ENCODE measurements at places on chromosomes 7 and 10.

GRCh38 chr10:116905845-116906210, 56.5 kb downstream of the ENO4 start:
- no peak for DNase-seq

DNA sequence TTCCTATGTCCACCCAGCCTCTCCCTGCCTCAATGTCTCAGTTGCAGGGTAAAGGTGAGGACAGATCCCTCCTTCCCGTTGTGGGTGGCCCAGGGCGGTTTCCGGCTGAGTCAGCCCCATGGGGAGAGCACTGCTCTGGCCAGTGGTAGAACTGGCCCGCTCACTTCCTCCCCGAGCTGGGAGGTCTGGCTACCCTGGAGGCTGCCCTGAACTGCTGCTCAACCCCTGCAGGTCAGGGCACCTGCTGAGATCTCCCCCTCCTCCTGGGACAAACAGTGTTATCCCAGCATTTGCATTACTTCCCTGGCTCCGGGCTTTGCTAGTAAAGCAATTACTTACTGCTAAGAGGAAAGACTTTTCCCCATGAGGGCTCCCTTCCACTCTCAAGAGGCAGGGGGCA, 21.4 kb upstream of the IMPDH1 start:
- DNase-seq, result no peak

- no peak for DNase-seq
Observed at GRCh38 chr7:131284702-131285419, 42.8 kb upstream of the MKLN1 start.

GRCh38 chr7:55504093-55504859, 68.0 kb downstream of the VOPP1 start:
- DNase-seq, result no peak

DNA sequence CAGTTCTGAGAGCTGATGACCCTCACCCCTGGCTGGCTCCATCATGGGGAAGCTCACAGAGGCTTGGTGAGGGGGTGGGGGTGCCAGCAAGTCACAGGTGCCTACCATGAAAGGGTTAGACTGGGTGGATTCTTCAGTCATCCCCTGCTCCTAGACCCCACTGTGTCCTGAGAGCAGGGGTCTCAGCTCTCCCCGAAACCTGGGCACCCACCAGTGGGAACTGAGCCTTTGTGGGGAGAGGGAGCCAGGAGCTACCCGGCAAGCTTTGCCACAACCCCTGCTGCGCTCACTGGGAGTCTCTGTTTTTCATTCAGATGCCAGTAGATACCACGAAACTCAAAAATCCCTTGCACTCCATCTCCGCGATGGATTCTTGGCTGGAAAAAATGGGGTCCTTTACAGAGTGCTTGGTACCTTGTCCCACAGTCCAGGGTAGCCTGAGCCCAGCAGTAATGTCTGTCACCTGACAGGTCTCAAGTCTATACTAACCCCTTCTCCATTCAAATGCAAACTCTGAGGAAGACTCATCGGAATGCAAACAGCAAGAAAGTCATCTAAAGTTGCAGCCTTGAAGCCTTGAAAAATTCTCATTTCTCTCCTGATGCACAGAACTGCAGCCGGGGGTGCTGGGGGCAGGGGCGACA, 48.9 kb upstream of the ENO4 start:
- DNase-seq, result no peak

- no peak for DNase-seq
Observed at GRCh38 chr7:155591055-155591775, 44.9 kb upstream of the CNPY1 start.

DNA sequence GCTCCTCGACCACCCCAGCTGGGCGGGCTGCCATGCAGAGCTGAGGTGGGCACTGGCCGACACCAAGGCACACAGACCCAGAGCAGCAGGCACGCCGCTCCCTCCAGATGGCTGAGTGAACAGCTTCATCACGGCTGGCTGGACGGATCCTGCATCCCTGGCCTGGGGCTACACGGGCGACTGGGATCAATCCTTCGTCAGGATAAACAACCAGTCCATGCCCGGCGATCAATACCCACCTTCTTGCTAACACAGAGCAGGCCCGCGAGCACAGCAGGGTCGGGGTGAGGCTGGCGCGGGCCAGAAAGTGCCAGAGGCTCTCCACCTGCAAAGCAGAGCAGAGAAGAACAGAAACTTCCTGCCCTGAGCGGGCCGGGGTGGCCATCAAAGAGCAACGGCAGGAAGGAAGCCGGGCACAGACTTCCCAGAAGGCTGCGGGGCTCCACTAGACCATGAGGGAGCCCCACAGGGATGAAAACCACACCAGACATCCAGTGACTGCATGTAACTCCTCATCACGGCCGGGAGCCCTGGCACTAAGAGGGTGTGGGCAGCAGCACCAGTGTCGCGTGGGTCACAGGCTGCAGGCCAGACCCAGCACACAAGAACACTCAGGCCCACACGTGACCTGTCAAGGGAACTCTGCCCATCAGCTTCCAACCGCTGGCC, 166.4 kb downstream of the MAD1L1 start:
- no peak for DNase-seq

DNA sequence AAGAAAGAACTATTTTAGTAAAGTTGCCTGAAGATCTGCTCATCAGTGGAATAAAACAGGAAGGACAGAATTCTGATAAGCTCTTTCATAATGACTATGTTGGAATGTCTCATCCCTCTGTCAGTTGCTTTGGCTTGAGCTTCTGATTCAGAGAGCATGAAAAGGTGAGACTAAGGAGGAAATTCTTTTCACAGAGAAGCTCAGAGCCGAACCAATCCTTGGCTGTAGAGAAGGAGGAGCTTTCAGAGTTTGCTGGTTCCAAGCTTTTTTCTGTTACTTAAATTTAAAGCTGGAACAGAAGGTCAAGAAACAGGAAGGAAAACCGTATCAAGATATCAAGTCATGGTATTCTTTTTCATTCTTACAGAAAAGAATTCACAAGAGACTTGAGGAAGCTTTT, 24.0 kb downstream of the GSTO2 start:
- DNase-seq, result no peak

- DNase-seq, result no peak
Observed at GRCh38 chr7:129728875-129729467, 117.5 kb downstream of the NRF1 start.

DNA sequence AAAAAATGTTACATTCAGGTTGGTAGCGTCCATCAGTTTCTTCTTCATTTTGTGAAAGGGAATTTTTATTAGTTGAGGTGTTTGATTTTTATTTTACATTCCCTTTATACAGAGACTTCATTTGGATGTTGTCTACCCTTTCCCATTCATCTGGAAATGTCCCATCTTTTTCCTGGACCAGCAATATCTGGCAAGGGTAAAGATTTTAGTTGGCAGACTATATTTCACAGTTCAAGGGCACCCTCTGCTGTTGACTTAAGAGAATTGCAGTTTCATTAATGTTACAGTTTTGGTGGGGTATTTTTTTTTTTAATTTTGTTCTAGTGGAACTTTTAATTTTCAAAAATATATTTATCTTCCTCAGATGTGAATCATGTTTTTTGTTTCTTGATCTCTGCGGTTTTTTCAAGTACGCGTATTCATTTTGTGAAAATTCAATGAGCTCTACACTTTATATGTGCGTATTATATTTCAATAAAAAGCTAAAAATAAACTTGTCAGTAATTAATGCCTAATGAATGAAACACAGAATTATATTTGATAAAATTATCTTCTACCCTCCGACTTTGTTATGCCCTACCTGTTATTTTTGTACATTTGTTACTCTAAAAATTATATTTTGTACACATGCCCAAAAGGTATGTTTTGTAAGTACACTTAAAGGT, 97.9 kb upstream of the KLF14 start:
- DNase-seq, result no peak

DNA sequence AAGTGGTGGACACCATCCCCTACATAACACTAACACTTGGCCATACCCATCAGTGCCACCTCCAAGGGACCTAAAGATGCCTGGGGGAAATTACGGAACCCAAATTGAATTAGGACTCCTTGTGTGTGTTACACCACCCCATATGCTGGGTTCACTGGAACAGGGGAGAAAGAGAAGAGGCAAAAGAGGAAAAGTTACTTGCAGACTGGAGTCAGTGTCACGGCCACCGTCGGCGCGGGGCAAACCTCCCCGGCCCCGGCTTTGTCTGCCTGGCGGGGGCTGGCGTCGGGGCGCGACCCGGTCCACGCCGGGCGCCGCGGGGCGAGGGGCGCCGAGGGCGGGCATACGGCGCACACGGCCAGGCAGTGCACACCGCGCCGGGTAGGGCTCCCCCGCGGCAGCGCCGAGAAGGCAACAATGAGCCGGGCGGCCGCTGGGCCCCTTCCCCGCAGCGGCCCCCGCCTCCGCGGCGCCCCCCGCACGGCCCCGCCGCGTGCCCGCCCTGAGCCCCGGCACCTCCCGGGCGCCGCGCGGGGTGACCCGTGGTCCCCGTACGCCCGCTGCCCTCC, 171.1 kb downstream of the FAM107B start:
- DNase-seq, result no peak

- no peak for DNase-seq
Observed at GRCh38 chr10:36092116-36092515, 450.0 kb upstream of the FZD8 start.

- no peak for DNase-seq
Observed at GRCh38 chr10:130018730-130019185, 54.7 kb upstream of the EBF3 start.

DNA sequence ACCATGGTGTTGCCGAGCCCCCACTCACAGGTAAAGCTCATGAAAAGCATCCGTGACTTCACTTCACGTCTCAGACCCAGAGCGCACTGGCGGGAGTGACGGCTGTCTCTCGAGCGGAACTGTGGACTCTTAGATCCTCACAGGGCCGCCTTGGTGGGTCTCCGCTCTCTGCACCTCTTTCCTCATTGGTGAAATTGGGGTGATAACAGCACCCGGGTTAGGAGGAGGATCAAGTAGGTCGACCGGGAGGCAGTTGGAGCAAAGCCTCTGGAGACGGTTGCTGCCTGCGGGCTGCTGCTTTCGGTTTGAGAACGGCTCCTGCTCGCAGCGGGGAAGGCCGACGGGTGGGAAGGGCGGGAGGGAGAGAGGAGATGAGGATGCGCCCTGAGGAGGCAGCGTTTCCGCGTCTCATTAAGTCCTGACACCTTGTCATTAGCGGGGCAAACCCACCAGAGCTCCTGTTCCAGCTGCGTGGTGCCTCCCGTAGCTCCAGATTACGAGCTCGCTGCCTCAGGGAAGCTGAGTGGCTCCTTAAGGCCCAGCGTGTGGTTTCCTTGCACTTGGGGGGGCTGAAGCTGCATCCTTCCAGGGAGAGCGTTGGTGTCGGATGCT, 51.9 kb upstream of the CFAP46 start:
- no peak for DNase-seq

GRCh38 chr10:90437452-90437851, 420.4 kb downstream of the HTR7 start:
- DNase-seq, result no peak

GRCh38 chr7:158241919-158242318, 345.7 kb downstream of the PTPRN2 start:
- DNase-seq, result no peak

- no peak for DNase-seq
Observed at GRCh38 chr10:115030483-115031200, 62.5 kb upstream of the ATRNL1 start.

- DNase-seq, result peak; percentile 10
Observed at GRCh38 chr7:46385662-46386309, 464.7 kb upstream of the IGFBP3 start.

GRCh38 chr7:65438598-65438997, 64.9 kb downstream of the ZNF92 start:
- no peak for DNase-seq

DNA sequence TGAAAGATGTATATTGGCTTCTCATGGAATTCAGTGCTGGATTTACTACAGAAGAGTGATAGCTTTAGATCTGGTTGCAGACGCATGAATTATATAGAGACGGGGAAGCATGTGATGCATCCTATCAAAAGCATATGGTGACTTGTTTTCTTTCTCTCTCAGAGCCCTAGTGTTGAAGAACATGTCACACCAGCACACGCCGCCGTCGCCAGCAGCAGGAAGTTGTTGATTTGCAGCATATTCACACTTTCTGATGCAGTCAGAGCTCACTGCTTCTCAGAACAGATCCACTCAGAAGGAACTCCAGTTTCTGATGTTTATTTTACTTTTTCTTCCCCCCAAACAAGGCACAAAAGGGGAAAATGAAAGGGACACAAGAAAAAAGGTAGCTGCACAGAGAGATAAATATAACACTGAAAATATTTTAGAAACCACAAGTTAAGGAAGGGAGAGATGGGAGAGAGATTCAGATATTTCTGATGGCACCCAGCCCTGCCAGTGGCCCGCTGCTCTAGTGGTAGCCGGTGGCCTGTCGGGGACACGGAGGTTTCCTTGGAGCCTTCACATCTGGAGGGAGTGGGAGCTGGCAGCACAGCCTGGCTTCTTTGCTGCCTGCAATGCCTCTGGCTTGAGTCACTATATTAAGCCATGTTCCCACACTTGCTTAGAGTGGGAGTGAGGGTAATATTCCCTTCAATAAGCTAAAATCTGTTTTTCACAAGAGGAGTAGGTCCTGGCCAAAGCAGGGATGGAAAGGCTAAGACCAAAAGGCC, 123.2 kb downstream of the NRP1 start:
- no peak for DNase-seq

DNA sequence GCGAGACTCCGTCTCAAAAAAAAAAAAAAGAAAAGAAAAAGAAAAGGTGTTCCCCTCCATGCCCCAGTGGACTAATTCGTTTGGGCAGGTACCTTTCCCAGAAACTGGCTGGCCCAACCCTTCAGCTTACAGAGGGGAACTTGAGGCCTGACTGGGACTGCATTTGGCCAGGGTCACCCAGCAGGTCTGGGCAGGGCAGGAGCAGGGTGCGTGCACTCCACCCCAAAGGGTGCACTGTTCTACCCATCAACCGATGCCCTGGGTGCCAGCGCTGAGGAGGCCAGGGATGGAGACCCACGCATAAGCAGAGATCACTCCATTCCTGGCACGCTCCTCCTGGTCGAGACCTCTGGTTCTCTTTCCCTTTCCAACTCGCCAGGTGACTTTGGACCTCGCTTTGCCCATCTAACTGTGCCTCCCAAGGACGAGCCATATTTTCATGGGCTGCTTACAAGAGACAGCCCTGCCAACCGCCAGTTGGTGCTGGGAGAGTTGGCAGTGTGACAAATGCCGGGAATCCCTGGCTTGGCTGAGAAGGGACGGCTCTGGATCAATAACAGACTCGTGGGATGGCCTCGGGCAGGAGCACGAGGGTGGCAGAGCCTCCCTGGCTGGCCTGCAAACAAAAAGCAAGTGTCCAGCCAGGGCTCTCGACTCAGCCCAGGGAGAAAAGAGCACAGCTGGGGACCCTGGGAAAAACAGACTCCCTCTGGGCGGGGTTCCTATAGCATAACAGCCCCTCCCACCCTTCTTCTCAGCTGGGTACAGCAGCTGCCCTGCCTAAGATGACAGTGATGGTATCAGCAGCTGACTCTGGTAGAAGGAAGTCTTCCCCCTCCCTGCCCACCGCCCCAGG, 7.9 kb downstream of the HSPB1 start:
- no peak for DNase-seq

Measured in GOT3 (cell line).